ENCODE measurements at places on chromosomes 6 and 20.

DNA sequence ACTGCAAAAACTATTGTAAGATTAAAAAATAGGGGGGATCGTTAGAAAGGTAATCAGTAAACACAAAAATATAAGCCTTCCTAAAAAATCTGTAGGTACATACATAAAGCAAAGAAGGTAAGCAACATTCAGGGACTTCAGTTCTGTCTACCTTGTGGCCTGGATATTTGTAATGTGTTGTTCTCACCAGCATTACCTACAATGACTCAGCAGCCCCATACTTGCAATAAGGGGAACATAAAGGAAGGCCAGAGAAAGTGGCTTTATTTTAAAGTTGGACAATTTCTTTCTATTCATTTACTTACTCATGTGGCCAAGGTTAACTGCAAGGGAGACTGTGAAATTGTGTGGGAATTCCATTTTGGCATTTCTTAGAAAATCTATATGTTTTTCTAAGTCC lies 277.2 kb upstream of the PREP start:
- no peak for DNase-seq

DNA sequence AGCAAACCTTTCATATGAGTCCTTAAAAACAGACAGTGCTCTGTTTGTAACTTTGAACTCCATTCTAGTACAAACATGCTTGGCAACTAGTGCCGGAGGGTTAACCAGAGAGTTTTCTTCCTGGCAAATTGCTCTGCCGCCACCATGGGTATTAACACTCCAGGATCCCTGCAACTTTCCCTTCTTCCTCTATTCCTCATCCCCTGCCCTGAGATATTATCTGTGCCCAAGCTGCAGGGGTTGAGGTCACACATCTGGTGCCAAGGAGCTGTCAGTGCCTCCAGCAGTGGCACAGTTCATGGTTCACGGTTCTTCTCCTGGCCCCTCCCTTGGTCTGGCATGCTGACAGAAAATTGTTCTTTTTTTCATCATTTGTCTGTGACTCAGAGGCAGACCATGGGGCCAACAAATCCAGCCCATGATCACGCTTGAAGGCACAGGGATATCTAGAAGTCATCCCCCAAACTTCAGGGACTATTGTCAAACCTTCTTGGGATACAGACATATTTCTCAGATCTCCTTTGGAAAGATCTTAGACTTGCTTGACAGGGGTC lies 77.5 kb downstream of the ATXN1 start:
- DNase-seq: no peak

GRCh38 chr6:38968702-38969149 lies 79.9 kb upstream of the GLP1R start:
- DNase-seq: no peak

GRCh38 chr6:15062516-15063252 lies 183.2 kb upstream of the JARID2 start:
- no peak for DNase-seq

GRCh38 chr6:36029464-36029863 lies 1.9 kb downstream of the MAPK14 start:
- no peak for DNase-seq

GRCh38 chr20:1861347-1861976 lies 33.7 kb upstream of the SIRPA start:
- no peak for DNase-seq

GRCh38 chr20:21251278-21251677 lies 51.9 kb upstream of the XRN2 start:
- no peak for DNase-seq

- no peak for DNase-seq
These were observed 15.6 kb downstream of the DDRGK1 start for GRCh38 chr20:3188823-3189413.

Measured in activated naive CD4-positive, alpha-beta T cell treated with anti-CD3 and anti-CD28 coated beads, Interleukin-2, amount 50 U/mL, for 16 hours (primary cell).